ENCODE measurements at places on chromosomes 2 and 18. TPM values are rescaled to one million over a fixed set of nuclear protein-coding genes. Genes with fewer than 3 reads are reported as not detected.
A peak's percentile ranks its signal among the peaks of the same experiment; 100 is the strongest.

DNA sequence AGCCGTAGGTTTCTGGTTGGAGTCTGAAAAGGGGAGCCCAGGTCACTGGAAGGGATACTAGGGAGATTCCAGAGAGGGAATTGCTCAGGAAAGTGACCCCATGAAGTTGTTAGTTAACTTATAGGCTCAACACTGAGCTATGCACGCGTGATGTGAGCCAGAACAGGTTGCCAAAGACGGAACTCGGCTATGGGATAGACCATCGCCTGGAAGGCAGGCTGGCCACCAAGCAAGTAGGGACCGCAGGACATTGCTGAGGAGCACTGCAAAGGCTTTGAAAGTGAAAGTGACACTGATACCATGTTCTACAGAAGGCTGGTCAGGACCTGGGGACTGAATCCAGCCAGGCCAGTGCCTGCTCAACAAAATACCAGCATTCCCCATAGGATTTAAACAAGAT, 7.3 kb downstream of the FARP2 start:
- no peak for DNase-seq

SPATA3 gene
- polyA plus RNA-seq, result not detected

DNA sequence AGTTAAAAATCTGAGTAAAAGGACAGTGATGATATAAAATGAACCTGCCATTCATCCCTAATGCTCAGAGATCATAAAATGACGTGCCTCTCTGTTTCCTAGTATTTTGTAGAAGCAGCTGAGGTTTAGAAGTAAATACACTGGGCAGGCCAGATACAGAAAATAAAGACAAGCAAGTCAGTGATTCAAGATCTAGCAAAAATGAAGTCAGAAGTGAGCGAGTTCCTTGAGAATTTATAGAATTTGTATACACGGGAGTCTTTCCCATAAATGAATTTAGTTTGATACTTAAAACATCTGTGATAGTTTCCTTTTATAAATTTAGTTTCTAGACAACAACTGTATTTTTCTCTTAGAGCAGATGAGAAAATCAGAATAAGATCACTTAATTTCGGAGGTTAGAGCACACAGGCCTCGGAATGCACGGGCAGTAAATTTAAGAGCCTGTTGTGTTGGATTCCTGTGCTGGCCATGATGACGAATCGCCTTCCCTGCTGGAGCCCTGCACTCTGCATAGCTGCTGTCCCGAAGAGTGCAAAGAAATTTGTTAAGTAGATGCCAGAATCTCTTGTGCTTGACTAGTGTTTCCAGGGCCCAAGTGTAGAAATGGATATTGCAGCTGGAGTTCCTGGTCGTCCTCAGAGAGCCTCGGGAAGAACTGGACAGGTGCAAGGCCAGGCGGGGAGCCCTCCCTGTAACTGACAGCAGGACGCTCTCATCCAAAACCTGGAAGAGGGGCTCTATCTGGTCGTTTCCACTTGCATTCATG, 83.7 kb upstream of the RBM44 start:
- DNase-seq, result no peak

IL1R1 gene
- 20.5 TPM for polyA plus RNA-seq

SGO2 gene
- polyA plus RNA-seq, result 2.8 TPM

C2orf78 gene
- polyA plus RNA-seq, result 0.02 TPM

GRCh38 chr18:35141567-35142274, 99.1 kb upstream of the ZNF397 start:
- DNase-seq, result no peak

COPS7B gene
- 92.7 TPM for polyA plus RNA-seq

ANO7 gene
- polyA plus RNA-seq, result 0.81 TPM

FBXO48 gene
- polyA plus RNA-seq, result 0.30 TPM

ETAA1 gene
- 8.2 TPM for polyA plus RNA-seq

GRCh38 chr2:236862526-236862925, 223.2 kb upstream of the COPS8 start:
- no peak for DNase-seq

DNA sequence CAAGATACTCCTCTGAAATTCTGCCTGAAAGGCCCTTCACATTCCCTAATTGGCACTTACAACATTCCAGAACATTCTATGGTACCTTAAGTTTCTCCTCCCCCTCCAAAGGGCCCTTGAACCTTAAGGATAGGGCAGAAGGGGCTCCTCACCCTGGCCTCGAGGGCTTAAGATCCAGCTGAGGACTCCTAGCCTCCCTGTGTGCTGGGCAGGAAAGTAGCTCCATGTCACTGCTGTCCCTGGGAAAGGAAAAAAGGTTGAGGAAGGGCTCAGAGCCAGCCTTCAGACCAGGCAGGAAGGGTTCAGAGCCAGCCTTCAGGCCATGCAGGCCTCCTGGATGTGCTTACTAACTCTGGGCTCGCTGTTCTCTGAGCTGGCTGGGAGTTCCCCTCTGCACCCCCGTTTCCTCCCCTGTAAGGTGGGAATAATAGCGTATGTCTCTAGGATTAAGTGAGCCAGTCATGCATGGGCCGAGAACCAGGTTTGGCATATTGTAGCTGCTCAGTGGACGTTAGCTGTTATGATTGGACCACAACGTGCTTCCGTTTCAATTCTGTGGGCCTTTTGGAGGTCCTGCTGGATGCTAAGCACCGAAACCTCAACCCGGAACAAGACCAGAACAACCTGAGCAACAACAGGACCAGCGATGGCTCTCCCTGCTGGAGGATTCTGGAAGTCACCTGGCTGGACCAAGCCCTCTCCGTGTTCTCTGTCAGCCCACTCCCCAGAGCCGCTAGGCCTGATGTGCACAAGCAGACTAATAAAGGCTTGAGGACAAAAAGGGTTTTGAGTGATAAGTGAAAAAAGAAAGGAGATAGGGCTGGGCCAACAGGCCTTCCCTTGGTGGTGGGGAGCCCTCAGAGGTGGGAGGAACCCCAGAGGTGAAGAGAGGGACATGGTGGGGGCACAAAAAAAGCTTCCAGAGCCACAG, 1.0 kb upstream of the B3GNT7 start:
- peak; percentile 57 for DNase-seq

- no peak for DNase-seq
Observed at GRCh38 chr2:62627667-62628066, 77.8 kb upstream of the EHBP1 start.

TMEM247 gene
- polyA plus RNA-seq, result not detected

- peak; percentile 39 for DNase-seq
Observed at GRCh38 chr2:241773511-241774418, 2.9 kb upstream of the GAL3ST2 start.

GRCh38 chr2:8502316-8502715, 179.5 kb upstream of the ID2 start:
- no peak for DNase-seq

G6PC2 gene
- not detected for polyA plus RNA-seq

MAPK4 gene
- polyA plus RNA-seq, result 0.02 TPM

GRCh38 chr2:200702646-200703118, 109.0 kb upstream of the BZW1 start:
- no peak for DNase-seq

- DNase-seq, result no peak
Observed at GRCh38 chr2:47487498-47487875, 84.5 kb downstream of the MSH2 start.

DNA sequence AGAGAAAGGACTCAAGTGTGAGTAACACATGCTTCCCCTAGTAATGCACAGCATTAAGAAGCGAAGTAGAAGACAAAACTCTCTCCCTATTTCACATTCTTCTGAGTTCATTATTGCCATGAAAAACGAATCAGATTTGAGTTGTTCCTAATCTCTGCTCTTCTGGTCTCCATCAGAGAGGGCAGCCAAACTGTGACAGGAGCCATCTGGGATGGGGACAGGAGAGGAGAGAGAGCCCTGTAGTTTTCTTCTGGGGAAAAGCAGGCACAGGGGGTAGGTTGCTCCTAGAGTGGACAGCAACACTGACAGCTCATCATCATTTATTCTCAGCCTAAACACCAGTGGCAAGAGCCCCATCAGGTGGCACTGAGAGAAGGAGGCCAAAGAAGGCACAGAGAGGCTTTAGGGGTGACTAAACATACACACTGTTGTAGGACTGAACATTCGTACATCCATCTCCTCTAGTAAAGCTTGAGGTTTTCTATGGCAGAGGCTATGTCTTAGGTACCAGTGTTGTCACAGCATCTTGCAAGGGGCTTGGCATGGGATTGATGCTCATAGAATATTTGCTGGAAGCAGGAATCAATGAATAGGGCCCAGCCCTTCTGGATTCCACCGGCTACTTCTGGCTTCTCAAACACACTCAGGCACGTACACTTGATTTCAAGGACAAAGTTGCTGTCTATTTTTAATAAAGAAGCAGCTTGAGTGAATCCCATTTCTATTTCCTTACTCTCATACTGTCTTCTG, 33.1 kb downstream of the SLC8A1 start:
- peak; percentile 18 for DNase-seq

ZAP70 gene
- polyA plus RNA-seq, result 0.08 TPM

APOB gene
- not detected for polyA plus RNA-seq

DNA sequence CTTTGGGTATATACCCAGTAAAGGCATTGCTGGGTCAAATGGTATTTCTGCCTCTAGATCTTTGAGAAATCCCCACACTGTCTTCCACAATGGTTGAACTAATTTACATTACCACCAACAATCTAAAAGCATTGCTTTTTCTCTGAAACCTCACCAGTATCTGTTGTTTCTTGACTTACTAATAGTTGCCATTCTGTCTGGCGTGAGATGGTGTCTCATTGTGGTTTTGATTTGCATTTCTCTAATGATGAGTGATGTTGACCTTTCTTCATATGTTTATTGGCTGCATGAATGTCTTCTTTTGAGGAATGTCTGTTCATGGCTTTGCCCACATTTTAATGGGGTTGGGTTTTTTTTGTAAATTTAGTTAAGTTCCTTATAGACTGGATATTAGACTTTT, 382.6 kb upstream of the ZNF804A start:
- no peak for DNase-seq

UBE2E3 gene
- 62.9 TPM for polyA plus RNA-seq

DNA sequence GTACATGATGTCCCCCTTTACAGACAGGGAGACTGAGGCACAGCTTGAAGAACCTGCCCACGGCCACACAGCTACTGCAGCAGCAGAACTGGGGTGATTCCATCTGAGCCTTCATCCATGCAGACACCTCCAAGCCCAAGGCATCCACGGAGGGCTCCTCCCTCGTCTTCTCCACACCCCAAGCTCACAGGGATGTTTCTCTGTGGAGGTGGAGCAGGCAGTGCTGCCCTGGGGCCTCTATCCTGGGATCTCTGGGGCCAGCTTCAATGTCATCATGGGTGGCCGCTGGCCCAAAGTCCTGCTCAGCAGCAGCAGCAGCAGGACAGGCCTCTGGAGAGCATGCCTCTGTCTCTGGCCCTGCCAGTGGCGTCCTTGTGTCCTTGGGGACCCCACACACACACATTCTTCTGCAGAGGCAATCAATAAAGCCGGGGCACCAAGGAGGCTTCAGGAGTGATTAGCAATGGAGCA, 31.2 kb downstream of the ADI1 start:
- DNase-seq, result peak; percentile 28

PRKAG3 gene
- polyA plus RNA-seq, result not detected

POU3F3 gene
- polyA plus RNA-seq, result not detected

IMMT gene
- polyA plus RNA-seq, result 36.3 TPM

- no peak for DNase-seq
Observed at GRCh38 chr2:32918774-32919173, 28.0 kb upstream of the LTBP1 start.

DNA sequence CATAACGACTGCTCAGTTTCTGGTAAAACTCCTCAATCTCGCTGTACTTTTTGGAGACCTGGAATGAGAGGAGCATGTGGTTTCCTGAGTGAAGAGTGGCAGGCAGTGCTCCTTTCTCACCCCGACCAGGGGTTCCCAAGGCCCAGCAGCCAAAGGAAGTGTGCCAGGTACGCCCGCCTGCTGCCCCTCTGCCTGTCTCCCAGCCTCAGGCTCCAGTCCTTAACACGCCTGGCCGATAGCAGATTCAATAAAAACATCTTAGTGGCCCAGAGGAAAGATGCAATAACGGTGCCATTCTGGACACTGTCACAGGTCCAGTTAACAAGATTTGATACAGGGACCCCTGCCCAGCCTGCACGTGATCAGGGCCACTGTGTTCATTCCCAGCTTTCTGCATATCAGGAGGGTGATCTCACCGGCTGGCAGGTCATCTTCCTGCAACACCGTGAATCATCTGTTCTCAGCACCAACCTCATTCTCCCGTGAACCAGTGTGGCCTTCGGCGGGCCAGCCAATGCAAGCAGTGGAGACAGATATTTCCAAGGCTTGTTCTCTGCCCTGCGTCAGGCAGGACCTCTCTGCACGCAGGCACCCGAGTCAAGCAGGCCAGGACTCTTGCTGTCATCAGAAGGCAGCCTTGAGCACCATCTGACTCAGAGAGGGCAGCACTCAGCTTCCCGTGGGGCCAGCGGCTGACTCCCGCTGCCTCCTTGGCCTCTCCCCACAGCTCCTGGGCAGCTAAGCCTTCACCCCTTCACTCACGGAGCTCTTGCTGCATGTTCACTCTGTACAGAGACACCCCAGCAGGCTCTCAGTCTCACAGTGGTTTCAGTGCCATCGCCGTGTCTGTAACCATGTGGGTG, 9.5 kb downstream of the HS1BP3 start:
- DNase-seq, result no peak

GRCh38 chr2:105841551-105841950, 96.8 kb downstream of the NCK2 start:
- no peak for DNase-seq

DNA sequence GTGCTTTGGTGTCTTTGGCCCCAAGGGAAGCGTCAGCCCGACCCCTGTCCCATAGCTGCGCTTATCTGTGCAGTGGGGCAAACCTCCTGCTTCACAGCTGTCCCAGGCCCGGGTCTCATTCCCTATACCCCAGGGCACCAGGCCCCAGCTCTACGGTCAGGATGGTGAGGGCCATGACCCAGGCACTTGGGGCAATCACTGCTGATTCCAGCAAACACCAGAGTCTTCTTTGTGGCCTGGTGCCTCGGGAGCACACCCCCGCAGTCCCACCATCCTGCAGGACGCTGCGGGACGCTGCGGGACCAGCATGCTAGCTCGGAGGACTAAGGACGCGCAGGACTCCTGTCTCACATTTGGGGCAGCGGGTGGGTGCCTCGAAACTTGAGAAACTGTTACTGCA, 116.9 kb upstream of the HDAC4 start:
- DNase-seq, result no peak

DNA sequence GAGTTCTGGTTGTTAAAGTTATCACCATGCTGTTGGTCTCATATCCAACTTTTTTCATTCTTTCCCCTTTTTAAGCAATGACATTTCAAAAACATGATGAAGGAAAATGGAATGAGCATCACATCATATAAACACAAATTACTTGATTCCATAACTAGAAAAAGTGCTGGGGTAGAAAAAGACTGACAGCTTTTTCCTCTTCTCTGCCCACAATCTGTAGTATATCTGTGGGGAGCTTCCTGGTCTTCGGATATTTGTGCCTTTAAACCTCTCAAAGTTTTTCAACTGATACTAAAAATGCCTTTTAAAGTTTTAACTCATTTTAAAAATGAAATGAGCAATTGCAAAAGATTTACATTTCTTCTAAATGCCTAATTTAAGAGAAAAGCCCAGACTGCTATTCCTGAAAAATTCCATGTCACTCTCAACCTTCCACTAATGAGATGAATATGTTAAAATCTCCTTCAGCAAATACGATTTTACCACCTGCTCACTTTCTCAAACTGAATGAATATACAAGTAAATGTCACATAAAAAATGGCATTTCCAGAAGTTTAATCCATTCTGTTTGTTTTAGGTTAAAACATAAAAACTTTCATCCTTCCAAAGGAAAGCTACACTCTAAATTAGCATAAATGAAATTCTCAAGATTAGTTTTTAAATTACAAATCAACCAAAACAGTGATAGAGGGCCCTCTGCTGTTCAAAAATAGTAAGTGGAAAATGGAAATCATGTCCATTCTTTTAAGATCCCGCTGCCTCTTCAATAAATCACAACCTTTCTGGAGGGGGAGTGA, 2.1 kb downstream of the DNAH7 start:
- DNase-seq, result peak; percentile 47
